ENCODE measurements at places on chromosomes 4 and X.

DNA sequence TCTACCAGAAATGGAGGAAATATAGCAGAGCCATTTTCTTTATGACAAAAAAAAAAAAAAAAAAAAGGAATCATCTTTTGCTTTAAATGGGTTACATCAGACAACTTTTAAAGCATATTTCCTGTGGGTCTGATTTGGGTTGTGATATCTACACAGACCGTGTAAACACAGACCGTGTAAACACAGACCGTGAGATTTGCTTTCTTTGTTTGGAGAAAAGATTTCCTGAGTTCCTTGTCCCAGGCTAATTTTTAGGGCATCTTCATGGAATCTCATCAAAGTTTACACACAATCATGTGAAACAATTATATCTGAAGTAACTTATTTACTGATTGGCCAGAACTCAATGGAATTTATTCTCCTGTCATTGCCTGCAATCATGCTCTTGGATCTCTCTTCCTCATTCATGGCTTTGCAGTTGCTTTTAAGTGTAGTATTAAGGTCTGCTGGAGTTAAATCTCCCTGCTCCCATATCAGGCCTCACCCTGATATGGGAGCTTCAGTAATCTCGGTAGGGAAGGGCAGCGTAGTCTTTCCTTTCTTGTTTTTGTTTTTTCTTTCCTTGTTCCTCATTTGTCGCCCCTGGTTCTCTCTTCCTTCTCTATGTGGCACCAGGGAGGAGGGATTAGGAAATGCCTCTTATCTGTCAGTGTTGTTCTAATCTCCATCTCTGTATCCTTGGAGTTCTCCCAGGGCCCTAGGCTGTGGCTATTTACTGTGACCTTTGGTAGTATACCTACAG is 248.6 kb upstream of the JADE1 start:
- no peak for DNase-seq

- DNase-seq: no peak
Observed at GRCh38 chr4:163550869-163551267, 56.4 kb downstream of the TMA16 start.

DNA sequence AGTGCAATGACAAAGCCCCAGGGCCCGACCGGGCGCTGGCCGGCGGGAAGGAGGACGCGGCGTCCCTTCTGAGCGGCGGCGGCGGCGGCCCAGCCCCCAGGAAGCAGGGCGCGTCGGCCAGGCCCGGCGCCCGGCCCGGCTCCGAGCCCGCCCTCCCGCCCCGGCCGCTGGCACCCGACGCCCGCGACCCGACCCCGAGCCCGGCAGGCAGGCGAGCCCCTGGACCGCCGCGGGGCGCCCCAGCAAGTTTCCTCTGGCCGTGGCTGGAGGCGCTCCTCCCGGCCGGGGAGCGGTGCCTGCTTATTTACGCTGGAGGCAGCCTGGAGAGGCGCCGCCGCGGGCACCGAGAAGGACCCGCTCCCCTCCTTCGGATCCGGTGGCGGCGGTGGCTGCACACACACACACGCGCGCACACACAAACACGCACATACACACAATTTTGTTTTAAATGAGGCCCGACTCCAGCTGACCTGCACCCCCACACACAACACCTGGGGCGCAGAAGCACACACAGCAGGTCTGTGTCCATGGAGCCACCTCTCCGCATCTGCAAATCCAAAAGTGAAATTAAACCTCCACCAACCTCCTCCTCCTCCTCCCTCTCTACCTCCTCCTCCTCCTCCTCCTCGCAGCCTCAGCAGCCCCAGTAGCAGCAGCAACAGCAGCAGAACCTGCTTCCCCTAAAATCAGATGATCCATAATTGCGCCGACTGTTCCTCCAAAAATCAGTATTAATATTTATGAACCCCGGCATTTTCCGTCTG is 669 bp downstream of the IRF2 start:
- peak; percentile 39 for DNase-seq

GRCh38 chrX:8043121-8043520 is 115.9 kb upstream of the PNPLA4 start:
- DNase-seq: no peak

GRCh38 chr4:107937040-107937439 is 5.7 kb downstream of the CYP2U1 start:
- DNase-seq: no peak

DNA sequence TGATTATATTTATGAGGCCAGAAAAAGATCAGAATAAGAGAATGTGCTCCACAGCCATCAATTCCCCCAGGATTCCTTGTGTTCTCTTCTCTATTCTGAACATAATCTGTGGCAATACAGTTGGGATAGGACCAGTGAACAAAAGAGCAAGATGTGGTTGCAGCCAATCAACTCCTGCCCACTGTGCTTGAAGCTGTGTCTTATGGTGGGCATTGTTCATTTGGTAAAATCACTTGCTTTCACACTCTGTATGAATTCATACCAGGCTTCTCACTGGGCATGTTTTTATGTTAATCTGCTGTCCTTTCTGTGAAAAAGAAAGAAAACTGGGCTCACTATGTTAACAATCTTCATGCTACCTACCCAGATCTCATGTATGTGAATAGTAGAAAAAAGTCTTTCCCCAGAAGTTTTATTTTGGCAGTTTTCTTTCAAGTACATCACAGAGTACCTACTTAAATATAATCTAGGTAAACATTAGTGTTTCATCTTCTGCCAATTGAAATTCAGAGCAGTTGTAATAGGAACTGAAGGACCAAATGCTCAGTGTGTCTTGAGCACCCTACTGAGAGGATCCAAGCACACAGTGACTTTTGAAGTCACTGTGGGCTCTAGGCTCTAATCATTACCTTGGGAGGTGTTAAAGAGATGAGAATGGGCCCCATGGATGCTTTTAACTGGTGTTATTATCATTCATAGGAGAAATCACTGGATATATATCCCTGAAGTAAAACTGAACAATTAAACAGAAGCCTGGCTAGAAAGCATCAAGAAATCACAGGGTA is 429.2 kb upstream of the TRAM1L1 start:
- DNase-seq: no peak

DNA sequence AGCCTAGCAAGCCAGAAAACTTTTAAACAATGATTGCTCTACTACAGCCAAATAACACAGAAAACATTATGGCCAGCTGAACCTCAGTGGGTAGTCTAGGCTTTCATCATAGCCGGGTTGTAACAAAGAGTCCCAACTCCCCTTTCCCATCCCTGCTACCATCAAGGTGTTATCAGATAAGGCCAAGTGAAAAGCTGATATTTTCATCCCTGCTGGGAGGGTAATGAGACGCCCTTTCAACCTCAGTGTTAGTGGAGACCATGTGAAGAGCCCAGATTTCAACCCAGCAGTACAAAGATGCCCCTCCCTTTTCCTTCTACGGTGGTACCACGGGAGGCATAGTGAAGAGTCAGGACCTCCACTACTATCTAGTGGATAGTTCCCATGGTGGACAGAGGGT is 433.7 kb downstream of the GPM6A start:
- DNase-seq: no peak

GRCh38 chr4:98663226-98664006 is 5.0 kb upstream of the TSPAN5 start:
- peak; percentile 42 for DNase-seq

DNA sequence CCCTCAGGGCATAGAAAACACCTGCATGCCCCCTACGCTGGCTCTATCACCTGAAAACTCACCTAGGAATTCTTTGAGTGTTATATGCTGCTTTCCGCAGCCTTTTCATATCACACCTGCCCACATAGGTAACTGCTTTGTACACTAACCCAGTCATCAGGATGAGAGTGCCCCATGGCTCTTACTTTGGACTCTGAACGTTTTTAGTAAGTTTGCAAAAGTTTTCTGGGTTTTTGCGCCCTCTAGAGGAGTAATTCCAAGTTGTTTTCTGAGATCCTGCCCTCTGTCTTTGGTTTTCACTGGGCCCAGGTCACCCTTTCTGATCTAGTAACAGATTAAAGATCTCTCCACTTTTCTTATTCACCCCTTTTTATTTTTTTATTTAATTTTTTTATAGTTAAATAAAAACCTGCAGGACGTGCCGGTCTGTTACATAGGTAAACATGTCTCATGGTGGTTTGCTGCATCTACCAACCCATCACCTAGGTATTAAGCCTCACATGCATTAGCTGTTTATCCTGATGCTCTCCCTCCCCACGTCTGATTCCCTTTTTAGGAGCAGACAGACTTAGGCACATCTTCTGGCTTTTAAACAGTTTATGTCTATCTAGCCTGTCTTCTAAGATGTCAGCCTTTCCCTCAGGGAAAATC is 139.2 kb downstream of the NWD2 start:
- DNase-seq: no peak

DNA sequence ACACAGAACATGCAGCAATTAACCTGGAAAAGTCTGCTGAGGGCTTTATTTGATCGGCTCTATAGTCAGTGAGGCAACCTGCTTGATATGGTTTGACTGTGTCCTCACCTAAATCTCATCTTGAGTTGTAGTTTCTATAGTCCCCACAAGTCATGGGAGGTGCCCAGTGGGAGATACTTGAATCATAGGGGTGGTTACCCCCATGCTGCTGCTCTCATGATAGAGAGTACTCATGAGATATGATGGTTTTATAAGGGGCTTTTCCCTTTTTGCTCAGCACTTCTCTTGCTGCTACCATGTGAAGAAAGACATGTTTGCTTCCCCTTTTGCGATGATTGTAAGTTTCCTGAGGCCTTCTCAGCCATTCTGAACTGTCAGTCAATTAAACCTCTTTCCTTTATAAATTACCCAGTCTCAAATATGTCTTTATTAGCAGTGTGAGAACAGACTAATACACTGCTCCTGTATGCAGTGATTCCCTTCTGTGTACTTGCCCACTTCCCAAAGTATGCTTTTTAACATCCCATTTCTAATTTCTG is 78.2 kb downstream of the NPFFR2 start:
- DNase-seq: no peak

DNA sequence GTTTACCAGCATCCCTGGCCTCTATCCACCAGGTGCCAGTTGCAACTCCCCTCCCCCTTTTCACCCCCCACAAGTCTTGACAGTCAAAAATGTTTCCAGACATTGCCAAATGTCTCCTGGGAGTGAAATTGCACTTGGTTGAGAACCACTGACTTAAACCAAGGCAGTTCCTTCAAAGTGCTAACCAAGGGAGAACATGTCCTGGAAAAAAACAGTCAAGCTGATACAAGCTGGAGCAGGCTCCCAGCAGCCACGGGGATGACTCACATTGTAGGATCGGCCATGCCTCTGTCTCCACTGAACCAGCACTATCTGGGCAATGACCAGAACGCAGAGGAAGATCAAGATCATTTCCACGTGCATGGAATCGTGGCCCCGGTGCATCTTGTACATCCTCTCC is 11.4 kb downstream of the RNF175 start:
- no peak for DNase-seq

DNA sequence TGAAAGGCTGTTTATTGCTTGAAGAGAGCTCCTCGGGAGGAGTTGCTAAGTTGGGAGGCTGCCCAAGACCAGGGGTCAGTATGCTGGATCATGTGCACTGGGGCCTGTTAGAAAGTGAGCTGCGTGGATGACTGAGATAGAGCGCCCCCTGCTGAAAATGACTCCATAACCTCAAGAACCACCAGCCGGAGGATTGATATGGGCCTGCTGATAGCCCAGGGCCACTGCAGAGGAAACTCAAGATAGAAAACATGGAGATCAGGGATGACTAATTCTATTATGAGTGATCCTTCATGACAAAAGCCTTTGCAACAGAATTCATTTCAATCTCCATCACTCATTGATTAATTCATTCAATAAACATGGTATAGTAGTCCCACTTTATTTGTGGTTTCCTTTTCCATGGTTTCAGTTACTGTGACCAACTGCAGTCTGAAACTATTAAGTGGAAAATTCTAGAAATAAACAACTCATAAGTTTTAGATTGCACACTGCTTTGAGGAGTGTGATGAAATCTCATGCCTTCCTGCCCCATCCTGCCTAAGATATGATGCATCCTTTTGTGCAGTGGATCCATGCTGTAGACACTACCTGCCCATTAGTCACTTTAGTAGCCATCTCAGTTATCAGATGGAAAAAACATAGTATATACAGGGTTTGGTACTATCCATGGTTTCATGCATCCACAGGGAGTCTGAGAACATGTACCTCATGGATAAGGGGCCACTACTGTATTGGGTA is 126.7 kb upstream of the MBNL3 start:
- no peak for DNase-seq

DNA sequence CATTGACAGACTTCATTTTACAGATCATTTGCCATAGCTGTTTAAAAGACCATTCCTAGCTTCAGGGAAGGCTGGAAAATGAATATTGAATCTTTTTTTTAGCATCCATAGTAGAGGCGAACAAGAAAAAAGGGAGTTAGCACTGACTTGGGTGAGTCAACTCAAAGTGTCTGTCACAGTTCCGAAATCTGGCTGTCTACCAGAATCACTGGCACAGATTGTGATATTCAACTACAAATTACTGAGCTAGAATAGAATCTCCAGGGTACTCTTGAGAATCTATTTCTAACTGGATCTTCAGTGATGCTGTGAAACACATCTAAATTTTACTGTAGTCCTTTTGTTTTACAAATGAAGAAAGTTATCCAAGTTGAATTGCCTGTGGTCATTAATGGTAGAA is 31.5 kb downstream of the SEC24B start:
- DNase-seq: no peak

GRCh38 chr4:184959786-184960185 is 58.5 kb upstream of the HELT start:
- DNase-seq: no peak

DNA sequence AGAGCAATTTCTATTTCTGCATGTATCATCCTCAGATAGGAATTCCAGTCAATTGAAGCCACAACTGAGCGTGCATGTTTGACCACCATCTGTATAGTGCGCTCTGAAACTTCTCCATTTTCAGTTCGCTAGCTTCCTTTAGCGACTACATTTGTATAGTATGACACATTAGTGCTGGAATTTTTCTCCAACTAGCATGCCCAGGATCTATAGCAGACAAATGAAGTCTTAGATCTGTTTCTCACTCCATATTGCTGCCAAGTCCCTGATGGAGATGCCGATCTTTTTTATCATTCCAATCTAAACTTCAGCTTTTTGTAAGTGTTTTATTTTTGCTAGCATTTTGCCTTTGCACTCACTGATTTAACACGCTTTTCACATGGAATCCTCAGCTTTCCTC is 774.8 kb upstream of the TENM3 start:
- no peak for DNase-seq

GRCh38 chr4:186755550-186756519 is 32.2 kb upstream of the FAT1 start:
- no peak for DNase-seq

GRCh38 chr4:142307857-142308256 is 538.2 kb downstream of the INPP4B start:
- DNase-seq: no peak

GRCh38 chr4:40247350-40247749 is 50.5 kb downstream of the RHOH start:
- no peak for DNase-seq

- DNase-seq: no peak
Observed at GRCh38 chr4:133969202-133969848, 232.3 kb downstream of the PABPC4L start.

DNA sequence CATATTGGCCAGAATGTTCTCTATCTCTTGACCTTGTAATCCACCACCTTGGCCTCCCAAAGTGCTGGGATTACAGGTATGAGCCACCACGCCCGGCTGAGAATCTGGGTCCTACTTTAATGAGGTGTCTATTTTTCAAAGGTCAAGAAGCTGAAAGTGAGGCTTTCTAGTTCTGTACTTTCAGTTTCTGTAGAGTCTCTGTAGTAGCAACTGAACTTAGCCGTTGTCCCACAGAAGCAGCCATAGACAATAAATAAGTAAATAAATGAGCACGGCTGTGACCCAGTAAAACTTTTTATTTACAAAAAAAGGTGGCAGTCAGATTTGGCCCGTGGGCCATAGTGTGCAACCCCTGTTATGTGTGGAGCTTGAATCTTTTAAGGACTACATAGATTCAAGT is 92.0 kb downstream of the FNIP2 start:
- DNase-seq: no peak

Data from GM12891 (cell line).